ENCODE measurements at places on chromosomes 2 and 18. TPM values are rescaled to one million over a fixed set of nuclear protein-coding genes. Genes with fewer than 3 reads are reported as not detected.

GRCh38 chr2:47503481-47504070, 100.6 kb downstream of the MSH2 start:
- DNase-seq: no peak

- DNase-seq: no peak
Measured at GRCh38 chr2:23687713-23688112, 239.2 kb downstream of the ATAD2B start.

The LYPD6B gene
- total RNA-seq: 1.6 TPM

- DNase-seq: no peak
Measured at GRCh38 chr2:240810199-240810598, 9.8 kb downstream of the KIF1A start.

DNA sequence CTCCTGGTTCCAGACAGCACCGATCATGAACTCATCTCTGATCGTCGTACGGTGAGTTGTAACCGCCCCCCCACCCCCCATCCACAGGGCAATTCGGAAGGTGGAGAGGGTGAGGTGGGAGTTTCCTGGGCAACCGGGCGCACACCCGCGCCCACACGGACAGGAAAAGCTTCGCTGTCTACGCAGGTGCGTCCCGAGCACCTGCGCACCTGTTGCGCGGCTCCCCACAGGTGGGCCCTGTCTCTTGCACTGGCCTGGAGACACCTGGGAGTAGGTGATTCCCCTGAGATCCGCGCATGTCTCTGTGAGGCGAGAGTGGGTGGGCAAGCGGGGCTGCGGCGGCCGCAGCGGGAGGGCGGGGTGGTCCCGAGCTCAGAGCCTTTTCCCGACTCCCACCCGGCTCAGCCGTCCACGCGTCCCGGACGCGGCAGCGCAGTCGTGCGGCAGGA, 459 bp upstream of the ATP6V1C2 start:
- no peak for DNase-seq

- no peak for DNase-seq
Measured at GRCh38 chr18:77123320-77124231, 9.0 kb downstream of the MBP start.

- no peak for DNase-seq
Measured at GRCh38 chr2:137228566-137228965, 463.2 kb downstream of the THSD7B start.

DNA sequence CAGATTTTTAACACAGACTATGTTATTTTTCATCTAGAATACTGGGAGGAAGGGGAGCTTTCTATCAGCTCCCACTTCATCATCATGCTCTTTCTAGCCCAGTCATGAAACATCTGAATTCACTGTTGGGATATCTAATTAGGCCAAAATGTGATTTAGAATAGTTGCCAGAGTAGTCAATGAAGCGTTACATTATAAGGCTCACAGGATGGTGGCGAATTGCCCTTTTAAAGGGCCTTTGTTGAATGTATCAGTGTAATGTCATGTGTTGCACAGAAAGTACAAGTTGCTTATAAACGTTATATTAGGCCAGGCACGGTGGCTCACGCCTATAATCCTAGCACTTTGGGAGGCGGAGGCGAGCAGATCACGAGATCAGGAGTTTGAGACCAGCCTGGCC, 45.6 kb downstream of the PDE1A start:
- no peak for DNase-seq

DNA sequence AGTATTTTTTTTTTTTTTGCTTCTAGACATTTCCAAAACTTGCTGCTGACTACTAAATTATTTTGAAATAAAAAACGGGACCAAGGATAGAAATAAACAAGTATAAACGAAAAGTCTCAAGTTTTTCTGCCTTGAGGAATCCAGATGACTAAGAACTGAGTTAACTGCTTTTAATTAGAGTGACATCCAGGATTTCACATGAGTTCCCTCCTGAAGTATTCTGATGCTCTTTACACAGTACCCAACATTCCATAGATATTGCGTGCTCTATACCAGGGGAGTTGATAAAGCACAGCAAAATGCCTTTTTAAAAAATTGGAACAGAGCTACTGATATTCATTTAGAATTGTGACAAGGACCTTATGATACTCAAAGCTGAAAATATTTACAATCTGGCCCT, 618.0 kb downstream of the CCDC85A start:
- DNase-seq: no peak

- DNase-seq: peak; percentile 73
Measured at GRCh38 chr2:31335921-31336585, 78.5 kb downstream of the XDH start.

DNA sequence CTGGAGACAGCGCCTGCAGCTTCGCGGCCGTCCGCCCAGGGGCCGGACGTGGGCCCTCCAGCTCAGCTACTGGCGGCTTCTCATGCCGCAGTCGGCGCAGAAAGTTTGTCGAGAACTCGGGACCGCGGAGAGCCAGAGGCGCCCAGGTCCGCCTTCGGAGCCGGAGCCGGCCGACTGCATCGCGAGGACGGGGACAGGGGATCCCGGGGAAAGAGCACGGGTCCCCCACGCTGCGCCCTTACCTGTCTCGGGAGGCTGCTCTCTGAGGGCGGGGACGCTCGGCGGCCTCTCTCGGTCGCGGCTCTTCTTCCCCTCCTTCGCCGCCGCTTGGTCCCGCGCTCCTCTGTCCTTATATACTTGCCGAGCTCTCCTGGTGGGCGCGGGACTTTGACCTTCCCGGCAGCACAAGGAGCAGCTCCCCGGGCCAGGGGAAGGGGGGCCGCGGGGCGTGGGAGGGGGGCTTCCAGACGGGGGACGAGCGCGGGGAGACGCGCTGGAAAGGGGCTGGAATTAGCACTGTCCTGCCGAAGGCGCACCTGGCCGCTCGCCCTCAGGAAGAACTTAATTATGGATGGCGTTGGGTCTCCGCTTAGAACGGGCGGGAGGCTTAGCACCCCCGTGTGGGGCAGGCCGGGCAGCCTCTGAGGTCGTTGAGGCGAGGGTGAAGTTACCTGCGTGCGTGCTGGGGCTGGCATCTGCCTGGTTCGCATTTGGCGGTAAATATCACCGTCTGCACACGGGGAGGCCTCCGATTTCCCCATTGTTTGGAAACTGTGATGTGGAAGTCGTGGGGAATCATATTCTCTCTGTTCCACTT, at the start of gene POMC:
TSS of gene POMC (minus strand) at position 325 of the 817 bp plus-strand sequence. CDS start 3,808 bp downstream, outside the sequence.
- DNase-seq: peak; percentile 15

- DNase-seq: peak; percentile 28
Measured at GRCh38 chr2:130963849-130964793, 127.4 kb downstream of the ARHGEF4 start.

DNA sequence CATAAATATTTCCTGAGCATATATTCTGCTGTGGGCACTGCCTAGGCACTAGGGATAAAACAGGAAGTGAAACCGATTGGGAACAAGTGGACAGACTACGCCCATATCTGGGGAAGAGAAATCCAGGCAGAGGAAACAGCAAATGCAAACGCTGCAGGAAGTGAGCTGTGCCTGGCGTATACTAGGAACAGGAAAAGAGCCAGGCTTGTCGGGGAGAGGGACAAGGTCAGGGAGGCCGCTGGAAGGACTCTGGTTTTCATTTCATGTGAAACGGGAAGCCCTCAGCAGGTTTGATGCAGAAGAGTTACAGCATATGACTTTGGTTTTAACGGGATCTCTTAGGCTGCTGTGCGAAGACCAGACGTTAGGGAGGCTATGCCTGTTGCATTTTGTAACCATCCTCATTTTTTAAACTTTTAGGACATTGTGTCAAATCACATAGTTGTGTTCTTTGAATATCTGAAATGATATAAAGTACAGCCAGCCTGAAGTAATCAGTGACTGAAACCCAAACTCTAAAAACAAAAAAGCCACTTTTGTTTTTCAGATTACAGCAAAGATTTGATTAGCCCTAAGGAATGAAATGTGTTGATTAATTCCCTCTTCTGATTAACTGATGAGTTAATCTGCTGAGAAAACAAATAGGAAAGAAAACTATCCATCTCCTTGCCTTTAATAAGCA, 110.2 kb upstream of the PIEZO2 start:
- DNase-seq: no peak

DNA sequence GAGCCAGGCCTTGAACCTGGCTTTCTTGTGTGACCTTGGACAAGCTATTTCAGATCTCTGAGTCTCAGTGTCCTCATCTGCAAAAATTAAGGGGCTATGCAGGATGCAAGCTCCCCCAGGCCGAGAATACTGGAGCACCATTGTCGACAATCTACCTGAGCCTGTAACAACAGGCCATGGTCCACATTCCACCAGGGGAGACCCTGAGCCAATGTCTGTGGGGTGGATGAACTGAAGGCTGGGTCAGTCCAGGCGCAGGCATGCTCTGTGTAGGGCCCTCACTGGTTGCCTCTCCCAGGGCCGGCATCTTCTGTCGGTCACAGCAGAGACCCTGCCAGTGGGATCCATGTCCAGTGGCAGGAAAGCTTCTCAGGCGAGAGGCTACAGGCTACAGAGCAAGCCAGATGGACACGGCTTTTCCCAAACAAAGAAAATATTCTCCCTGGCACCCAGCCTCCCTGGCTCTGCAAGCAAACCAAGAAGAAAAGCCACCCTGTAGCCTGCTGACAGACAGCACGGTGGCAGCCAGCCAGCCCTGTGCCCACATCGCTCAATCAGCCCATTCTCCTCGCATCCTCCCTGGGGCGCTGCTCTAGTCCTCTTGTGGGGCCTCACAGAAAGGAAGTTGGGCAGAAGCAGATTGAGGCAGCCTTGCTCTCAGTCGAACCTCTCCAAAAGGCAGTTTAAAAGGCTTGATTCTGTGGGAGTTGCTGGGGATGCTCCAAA, 48.7 kb upstream of the FZD7 start:
- DNase-seq: peak; percentile 33

The PLB1 gene
- not detected for total RNA-seq

- DNase-seq: no peak
Measured at GRCh38 chr2:69375494-69376353, 11.3 kb downstream of the GFPT1 start.

The SCYGR4 gene
- total RNA-seq: not detected

The FMNL2 gene
- total RNA-seq: 11.1 TPM

DNA sequence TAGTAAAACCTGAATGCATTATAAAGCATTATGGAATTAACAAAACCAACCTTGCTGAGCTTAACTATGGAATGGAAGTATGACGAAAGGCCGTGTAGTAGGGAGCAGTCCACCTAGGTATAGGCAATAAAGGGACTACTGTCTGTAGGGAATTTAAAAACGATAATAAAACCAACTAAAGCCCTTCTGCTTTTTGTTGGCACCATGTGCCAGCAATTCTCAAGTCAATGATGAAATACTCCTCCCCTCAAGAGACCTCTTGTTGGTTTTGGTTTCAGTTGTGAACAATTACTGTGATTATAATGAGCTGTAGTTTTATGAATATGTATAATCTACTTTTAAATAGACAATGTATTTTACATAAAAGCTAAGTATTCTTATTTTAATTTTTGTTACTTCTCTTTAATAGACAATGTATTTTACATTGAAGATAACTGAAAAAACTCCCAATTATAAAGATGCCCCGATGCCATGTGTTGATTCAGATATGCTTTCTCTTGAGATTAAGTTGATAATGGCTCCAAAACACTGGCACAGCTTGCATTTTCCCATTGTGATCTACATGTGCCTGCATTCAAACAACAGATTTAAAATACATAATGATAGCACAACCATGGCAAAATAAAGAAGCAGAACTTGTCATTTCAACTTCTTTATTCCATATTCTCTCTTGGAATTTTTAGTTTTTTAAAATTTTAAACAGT, 55.5 kb upstream of the ZDBF2 start:
- DNase-seq: no peak

- no peak for DNase-seq
Measured at GRCh38 chr2:85741211-85741832, 12.5 kb upstream of the ATOH8 start.

GRCh38 chr18:5058768-5059695, 138.0 kb downstream of the AKAIN1 start:
- DNase-seq: no peak

The CD226 gene
- total RNA-seq: 0.10 TPM

DNA sequence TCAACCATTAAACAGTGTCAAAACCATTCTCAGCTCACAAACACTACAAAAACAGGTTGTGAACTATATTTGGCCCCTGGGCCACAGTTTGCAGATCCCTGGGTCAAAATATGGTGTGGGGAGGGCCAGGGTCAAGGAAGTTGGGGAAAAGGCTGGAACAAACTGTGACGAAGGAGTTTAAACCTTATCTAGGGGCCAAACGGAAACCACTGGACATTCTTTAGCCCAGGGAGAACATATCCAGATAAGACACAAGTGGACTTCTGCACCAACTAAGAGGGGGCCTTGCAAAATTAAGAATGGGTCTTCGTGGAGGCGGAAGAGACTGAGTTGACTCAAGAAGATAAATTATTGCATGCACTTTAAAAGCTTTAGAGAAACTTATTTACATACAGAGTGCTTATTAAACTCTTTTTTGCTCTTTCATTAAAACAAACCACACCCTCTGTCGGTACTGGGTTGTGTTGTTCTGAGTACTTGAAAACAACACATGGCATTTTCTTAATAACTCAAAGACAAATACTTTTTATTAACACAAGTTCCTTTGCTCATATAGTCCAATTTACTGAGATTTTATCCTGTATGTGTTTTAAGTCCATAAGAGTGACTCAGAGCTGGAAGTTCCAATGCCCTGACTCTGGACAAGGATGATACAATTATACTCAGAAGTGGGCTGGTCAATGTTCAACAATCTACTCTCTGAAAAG, 5.3 kb upstream of the ASAP2 start:
- DNase-seq: no peak

The AP1S3 gene
- total RNA-seq: 22.2 TPM

The CFC1 gene
- not detected for total RNA-seq

All from MG63 (cell line).